ENCODE measurements at places on chromosomes 12 and 14.

DNA sequence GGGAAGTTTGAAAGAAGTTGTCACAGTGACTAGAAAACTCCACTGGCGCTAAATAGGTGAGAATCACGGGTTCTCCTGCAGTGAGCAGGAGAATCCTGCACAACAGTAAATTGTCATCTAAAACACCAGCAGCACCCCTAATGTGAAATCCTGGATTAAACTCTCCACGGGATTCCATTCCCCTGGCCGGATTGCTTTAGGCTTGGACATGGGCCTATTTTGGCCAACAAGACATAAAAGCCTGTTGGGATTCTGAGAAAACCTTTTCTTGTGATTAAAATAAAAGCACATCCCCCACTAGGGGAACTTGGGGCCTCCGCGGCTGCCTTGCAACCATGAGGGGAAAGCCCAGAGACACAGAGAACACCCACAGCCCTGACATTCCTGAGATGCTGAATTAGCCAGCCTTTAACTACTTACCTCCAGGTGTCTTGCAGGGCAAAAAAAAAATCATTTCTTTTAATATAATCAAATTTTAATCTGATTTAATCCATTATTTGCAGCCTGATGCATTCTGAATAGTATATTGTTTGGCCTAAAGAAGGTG, 21.0 kb upstream of the TSPAN11 start:
- DNase-seq = no peak

GRCh38 chr12:15919418-15919817, 8.3 kb downstream of the DERA start:
- DNase-seq = no peak

DNA sequence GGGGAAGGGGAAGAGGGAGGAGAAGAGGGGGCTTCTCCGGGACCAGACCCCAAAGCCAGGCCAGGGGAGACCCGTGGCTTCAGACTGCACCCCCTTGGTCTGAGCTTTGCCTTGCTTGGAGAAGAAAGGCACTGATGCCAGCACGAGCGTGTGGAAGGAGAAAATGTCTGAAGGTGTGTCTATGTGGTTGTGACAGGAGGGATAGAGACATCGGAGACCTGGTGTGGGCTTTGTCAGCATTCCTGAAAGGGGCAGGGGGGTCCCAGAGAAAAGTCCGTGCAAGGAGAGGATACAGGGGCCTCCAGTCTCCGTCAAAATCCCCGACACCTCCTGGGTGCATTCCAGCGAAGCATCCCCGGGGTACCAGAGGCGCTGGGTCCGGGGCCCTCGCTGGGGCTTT, 139.0 kb upstream of the LHX5 start:
- no peak for DNase-seq

DNA sequence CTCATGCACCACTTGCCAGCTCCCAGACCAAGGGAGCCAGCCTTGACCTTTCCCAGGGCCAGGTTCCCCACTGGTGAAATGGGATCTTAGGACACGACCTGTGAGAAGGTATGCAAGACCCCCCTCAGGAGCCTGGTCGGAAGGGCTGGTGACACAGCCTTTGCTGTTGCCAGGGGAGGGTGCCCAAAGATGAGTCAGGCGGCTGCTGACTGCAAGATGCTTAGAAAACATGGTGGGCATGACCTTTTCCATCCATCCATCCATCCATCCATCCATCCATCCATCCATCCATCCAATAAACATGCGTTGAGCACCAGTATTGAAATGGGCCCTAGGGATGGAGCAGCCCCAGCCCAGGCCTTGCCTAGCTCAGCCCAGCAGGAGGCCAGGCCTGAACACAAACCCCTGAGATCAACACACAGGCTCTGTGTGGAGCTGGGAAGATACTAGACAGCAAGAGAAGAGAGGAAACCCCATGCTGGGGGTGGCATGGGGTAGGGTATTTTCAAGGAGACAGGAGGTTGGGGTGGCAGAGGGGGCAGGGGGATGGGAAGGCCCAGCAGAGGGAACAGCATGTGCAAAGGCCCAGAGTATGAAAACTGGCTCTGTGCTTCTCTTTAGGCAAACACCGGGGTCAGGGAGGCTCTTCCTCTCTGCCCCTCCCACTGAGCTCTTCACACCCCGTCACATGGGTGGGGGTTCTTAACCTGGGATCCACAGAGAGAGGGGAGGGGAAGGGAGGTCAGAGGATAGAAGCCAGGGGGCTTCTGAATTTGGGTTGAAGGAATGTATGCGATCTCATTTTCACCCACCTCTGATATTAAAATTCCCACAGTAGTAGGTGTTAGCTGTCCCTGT, 26.2 kb upstream of the YY1 start:
- no peak for DNase-seq

- DNase-seq = no peak
Observed at GRCh38 chr14:71551291-71551950, 380.8 kb upstream of the RGS6 start.

GRCh38 chr12:9721394-9722092, 11.4 kb downstream of the CLECL1 start:
- no peak for DNase-seq

DNA sequence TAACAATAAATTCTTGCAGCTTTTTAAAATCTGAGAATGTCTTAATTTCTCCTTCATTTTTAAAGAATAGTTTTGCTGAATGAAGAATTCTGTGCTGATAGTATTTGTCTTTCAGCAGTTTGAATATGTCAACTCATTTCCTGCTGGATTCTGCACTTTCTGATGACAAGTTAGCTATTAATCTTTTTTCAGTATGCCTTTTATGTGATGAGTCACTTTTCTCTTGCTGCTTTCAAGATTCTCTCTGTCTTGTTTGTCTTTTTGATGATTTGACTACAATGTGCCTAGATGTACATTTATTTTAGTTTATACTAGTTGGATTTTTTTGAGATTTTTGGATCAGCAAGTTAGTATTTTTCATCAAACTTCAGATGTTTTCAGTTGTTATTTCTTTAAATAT, 87.9 kb upstream of the AVPR1A start:
- no peak for DNase-seq

DNA sequence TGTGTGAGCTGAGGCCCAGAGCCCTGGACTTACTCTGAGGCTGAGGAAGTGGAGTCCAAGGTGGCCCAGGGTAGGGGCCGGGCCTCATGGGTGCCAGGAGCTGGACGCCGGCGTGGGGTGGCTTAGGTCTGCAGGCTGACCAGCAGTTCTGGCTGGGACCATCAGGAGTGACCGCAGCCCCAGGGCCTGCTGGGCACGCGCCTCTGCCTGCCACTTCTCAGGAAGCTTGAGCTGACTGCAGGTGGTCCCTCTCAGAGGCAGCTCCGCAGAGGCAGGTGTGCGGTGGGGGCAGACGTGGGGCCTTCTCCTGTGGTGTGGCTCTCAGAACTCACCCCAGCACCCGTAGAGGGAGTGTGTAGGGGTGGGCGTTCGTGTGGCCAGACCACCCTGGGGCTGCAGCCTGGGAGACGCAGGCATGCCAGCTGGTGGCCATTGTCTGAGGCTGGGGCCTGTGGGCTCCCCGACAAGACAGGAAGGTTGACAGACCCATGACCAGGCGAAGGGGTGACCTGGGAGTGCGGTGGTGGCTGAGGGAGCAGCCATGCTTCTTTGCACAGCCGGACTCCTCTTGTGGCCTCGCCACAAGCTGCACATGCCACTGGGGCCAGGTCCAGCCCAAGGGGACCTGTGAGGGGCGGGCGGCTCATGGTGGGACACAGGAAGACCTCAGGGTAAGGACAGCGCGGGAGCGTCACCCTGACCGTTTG, 40.0 kb upstream of the TEX22 start:
- DNase-seq = no peak

GRCh38 chr14:93317210-93317874, 15.5 kb downstream of the BTBD7 start:
- DNase-seq = no peak

DNA sequence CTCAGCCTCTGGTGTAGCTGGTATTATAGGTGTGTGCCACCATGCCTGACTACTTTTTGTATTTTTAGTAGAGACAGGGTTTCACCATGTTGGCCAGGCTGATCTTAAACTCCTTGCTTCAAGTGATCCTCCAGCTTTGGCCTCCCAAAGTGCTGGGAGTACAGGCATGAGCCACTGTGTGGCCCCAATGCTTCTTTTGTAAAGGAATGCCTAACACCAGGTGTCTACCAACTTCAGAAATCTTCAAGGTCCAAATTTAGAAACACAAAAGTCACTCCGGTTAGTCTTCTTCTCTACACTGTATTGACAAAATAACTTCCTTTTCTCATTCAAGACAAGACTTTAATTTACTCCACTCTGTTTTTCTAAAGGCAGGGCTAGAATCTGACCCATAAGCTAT, 188.7 kb downstream of the PRKD1 start:
- DNase-seq = no peak

- no peak for DNase-seq
Observed at GRCh38 chr12:50032854-50033581, 7.7 kb upstream of the RACGAP1 start.

DNA sequence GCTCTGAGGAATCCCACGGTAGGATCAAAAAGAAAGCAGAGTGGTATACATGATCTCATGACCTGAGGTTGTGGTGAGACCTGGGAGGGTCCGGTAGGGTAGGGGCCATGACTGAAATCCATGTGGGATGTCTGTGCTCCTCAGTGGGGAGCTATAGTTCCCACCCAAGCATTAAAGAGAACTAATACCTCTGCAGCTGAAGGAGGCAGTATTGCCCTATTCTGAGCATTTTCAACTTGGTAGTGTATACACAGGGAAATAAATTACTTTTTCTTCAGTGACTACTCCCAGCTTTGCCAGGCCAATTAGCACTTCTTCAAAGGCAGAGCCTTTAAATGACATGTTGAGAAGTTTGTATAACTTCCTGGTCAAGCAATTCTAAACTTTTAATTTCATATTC, 613.8 kb downstream of the KCNH5 start:
- DNase-seq = no peak

DNA sequence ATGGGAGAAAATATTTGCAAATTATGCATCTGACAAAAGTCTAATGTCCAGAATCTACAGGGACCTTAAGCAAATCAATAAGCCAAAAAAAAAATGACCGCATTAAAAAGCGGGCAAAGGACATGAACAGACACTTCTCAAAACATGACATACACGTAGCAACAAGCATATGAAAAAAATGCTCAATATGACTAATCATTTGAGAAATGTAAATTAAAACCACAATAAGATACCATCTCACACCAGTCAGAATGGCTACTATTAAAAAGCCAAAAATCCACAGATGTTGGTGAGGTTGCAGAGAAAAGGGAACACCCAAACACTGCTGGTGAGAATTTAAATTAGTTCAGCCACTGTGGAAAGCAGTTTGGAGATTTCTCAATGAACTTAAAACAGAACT, 16.1 kb downstream of the PAWR start:
- DNase-seq = no peak

GRCh38 chr12:12070674-12071656, at the start of gene BCL2L14:
Gene BCL2L14, plus strand, starts transcription at chr12:12070939. Its CDS starts 8,367 bp downstream, at chr12:12079306.
- DNase-seq = no peak

GRCh38 chr12:12999959-13000615, at the start of gene HEBP1:
Gene HEBP1, minus strand, starts transcription at chr12:13000265. Its CDS starts 151 bp downstream, at chr12:13000114.
- DNase-seq = no peak

DNA sequence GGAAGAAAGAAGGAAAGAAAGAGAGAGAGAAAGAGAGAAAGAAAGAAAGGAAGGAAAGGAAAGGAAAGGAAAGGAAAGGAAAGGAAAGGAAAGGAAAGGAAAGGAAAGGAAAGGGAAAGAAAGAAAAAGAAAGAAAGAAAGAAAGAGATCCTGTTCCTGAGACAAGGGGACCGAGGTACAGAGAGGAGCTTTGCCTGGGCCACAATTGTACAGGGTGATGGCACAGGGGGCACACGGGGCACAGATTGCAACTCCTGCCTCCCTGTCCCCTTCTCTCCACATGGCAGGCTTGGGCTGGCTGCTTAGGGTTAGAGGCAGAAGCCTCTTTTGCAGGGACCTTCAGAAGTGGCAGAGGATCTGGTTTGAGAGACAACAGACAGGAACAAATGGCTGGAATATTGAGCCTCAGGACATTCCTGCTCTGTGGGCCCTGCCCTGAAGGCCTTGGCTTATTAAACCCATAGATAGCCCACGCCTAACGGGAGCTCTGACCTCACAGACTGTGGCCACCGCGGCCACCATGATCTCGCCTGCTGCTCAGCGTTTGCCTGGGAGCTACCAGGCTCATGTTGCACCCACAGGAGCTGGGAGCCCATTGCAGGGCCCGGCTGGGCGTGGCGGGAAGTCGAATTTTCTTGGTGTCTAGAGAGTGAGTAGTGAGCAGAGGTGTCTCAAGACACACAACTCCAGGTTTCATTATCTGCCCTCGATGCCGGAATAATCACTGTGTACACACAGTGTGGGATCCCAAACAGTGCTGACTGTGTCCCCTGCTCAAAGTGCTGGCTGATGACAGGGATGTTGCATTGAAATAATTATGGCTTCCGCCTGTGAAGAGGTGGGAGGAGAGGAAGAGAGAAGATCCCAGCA, 147.9 kb upstream of the NCOR2 start:
- DNase-seq = no peak

DNA sequence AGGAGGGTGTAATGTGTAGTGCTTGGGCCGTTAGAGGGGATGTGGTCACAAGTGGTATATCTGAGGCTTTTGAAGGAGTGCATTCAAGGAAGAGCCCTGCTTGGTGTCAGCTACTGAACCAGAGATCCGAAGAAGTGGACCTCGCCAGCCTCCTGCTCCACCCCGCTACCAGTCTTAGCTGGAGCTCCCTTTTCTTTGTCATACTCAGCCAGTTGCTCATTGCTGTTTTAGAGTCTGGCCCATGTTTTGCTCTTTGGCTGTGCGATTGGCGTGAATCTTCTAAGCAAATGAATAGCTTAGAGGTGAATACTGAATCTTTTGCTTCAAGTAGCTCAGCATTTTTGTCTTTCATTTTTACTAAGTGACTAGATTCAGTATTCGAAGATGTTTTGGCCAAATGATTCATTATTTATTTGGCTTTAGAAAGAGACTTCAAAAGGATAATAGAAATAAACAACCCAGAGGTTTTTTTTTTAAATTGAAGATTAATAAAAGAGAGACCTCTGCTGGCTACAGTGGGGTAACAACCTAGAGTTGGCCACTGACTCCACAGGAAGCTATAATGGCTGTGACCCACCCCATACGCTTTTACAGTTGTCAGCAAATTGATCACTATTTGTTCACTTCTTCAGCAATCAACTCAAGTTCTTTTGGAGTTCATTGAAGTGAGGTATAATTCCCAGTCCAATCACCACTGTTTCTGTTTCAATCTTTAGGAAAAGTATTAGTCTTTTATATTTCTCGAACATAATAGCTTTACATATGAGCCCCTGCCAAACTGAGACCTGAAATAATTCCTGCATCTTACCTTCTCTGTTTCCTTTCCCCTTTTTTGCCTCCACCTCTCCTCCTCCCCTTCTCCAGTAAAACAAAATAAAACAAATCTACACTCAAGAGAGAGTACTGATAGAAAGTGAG, 19.9 kb downstream of the CDKN1B start:
- no peak for DNase-seq

GRCh38 chr14:64421166-64421565, 33.0 kb downstream of the MTHFD1 start:
- DNase-seq = no peak
